ENCODE measurements at places on chromosomes 16 and 17. TPM values are rescaled to one million over a fixed set of nuclear protein-coding genes. Genes with fewer than 3 reads are reported as not detected.

DNA sequence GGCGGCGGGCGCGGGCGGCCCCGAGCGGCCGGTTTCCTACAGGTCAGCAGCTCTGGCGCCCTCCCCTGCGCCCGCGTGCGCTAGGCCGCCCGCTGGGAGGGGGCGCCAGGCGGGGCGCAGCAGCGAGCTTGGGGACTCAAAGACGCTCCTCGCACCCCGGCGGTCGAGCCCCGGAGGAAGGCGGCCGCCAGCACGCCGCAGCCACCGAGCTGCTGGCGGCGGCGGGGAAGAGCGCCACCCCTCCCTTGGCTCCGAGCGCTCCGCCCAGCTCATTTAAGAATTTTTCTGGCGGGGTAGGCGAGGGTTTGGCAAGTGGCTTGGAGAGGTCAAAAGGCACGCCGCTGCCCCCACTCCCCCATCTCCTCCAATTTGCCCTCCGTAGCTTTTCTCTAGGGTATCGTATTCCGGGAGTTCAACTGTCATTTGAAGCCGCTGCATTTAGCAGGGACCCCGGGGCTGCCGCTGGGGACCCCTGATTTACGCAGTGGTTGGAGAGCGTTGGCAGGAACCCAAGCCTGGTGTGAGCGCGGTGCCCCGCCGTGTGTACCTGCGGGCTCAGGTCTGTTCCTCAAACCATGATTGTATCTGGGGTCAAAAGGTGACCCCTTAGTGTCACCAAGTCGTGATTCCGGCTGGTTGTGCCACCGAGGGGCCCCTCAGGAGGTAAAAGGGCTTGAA lies 59.5 kb upstream of the GSE1 start:
- DNase-seq = no peak

DNA sequence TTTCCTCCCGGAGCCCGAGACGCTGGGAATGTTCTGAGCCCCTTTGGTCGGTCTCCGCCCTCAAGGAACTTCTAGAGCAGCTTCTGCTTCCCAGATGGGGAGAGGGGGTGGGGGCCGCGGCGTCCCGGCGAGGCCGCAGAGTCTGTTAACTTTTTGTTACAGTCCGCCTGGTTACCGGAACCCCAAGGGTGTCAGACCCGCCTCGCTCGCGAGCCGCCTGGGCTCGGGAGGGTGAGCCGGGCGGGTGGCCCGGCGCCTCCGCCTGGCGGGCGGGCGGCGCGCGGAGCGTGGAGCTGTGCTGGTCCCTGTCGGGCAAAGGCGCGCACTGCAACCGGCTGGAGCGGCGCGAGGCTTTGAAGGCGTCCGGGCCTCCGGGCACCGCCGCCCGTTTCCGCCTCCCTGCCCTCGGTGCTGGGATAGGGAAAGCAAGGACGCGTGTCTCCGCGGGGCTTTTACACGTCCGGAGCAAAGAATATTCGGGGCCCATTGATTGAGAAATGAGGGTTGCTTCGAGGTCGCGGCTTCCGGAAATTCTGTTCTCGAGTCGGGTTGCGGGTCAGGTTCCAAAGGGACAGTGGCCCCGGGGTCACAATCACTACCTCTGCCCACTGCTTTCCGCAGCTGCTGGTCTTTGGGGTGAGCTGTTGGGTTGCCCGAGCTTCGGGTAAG lies 1.7 kb downstream of the HS3ST3B1 start:
- DNase-seq = no peak

- DNase-seq = no peak
These were observed 18.4 kb downstream of the G6PC1 start for GRCh38 chr17:42918902-42919521.

GRCh38 chr17:20968913-20969616 lies 73.7 kb downstream of the USP22 start:
- DNase-seq = no peak

DNA sequence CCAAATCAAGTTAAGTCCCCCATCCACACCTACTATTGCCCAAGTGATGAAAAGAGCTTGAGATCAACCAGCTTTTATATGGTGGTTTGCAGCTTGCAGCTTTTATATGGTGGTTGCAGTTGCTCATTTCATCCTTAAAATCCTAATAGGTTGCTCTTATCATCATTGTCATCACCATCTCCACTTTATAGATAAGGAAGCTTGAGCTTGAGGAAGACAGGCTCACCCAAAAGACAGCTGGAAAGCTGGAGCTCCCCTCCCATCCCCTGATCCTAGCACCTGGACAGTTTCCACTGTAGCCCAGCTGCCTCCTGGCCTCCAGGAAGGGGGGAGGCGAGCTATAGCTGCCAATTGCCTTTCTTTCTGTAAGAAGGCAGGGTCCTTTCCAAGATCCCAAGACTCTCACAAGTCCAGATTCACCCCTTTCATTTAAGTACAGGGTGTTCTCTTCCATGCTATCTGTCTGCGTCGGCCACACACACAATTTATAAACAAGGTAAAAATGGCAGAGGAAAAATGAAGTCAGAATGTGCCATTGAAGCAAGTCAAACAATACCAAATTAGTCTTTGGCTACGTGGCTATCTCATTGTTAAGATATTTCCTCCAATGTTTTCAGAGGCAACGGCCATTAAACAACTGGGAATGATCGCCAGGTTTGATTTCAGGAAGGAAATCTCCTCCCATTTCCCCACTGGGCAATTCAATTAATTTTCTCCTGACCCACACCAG lies 63.3 kb downstream of the PECAM1 start:
- no peak for DNase-seq

The YBX2 gene
- 2.6 TPM for polyA plus RNA-seq

The KRTAP9-2 gene
- not detected for polyA plus RNA-seq

The ABCC6 gene
- 23.8 TPM for polyA plus RNA-seq

The DLG4 gene
- polyA plus RNA-seq = 21.1 TPM

Data from left renal cortex interstitium (tissue), 4 donors.